ENCODE measurements at places on chromosomes 13 and 19.

GRCh38 chr13:20258963-20259288 lies 26.8 kb upstream of the GJB6 start:
- DNase-seq: no peak

- DNase-seq: no peak
Observed at GRCh38 chr19:35135389-35135909, 590 bp upstream of the LGI4 start.

GRCh38 chr19:33329060-33329459 lies 26.7 kb upstream of the CEBPA start:
- DNase-seq: no peak

DNA sequence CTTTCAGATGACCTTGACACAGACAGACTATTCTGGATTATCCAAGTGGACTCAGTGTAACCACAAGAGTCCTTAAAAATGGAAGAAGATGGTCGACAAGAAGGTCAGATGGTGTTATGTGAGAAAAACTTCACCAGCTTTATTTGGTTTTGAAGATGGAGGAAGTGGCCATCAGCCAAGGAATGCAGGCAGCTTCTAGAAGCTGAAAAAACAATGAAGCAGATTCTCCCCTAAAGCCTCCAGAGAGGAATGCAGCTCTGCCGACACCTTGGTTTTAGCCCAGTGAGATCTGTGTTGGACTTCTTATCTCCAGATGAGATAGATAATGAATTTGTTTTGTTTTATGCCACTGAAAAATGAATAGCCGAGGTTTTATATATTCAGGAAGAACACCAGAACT lies 501.5 kb downstream of the DCT start:
- no peak for DNase-seq

DNA sequence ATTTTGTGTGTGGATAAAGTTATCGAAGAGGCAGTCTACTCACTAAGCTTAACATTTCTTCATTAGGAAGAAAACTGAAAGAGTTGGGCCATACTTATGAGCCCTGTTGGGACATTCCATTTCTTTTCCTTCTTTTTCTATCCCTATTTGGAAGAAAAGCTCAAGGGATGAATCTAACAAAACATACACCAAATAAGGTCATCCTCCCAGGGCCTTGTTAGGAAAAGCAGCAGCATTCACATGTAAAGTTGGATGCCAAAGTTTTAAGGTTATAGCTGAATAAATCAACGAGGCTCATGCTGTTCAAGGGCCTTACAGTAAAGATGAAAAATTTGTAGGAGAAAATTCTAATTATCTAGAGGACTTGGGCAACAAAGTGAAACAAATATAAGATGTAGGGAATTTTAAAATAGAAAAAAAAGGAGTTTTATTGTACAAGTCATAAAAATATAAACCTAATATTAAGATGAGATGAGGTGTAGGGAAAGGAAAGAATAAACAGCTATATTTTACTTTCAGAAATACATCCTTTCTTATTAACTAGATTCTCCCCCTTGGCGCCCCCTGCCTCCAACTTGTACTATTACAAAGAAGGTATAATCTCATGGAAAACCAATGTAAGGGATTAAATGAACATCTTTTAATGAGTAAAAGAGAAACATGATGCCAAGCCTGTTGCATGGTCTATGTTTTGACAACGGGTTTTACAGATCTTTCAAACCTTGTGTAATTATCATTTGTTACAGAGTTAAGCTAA lies 160.4 kb downstream of the PCDH20 start:
- DNase-seq: no peak

DNA sequence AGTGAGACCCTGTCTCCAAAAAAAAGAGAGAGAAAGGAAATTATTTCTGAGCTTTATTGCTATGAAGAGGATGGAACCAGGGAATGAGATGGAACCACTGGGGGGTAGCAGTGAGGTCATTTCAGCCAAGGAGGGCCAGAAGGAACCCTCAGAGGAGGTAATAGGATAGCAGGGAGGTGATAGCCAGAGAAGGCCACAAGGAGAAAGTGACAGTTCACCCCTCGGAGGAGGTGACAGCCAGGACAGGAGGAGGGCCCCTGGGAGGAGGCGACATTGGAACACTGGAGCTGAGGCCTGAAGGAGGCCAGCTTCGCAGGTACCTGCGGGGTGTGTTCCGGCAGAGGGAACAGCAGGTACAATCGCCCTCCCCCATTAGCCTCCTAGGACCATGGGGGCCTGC lies 675 bp upstream of the PGPEP1 start:
- DNase-seq: no peak

DNA sequence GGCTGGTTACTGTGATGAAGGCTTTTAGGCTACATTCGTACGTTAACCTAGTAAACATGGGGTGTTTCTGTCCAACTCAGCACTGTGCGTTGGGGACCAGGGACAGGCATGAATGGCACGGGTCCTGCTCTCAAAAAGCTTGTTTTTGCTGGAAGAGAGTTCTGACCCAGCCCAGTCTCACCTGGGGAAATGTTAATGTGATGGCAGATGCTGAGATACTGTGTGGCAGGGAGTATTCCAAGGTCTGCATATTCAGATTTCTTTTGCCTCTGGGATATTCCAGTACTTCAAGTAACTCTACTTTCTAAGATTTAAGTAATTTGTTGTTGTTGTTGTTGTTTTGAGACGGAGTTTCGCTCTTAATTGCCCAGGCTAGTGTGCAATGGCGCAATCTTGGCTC lies 13.7 kb downstream of the CUL4A start:
- no peak for DNase-seq

DNA sequence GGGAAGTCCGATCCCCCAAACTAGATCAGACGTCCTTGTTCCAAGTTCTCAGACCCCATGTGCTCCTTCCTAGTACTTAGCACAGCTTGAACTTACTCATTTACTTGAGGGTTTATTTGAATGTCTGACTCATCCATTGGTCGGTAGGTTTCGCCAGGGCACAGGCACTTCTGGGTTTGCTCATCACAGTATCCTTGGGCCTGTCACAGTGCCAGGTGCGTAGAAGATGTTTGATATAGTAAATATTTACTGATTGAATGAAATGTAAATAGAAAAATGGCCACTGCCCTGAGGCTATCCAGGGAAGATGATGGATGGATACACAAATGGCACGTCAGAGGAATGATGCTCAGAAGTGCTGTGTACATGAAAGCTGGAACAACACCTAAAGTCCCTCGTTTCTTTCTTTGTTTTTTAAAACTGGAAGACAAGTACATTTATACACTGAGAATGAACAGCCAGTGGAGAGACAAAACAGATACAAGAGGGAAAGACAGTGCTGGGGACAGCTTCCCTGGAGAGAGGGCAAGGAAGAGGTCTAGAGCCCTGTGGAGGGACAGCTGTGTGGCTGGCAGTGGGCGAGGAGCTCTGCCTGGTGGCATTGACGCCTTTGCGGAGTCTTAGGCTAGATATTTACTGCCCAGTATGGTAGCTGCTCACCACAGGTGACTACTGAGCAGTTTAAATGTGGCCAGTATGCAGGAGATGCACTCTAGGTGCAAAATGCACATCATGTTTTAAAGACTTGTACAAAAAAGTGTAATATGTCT lies 31.2 kb upstream of the KL start:
- no peak for DNase-seq

- no peak for DNase-seq
Observed at GRCh38 chr13:33450956-33451709, 165.6 kb upstream of the STARD13 start.

- no peak for DNase-seq
Observed at GRCh38 chr13:64749301-64749700, 2480.8 kb downstream of the PCDH9 start.

GRCh38 chr19:18595475-18595874 lies 6.9 kb downstream of the REX1BD start:
- DNase-seq: no peak

- DNase-seq: no peak
Observed at GRCh38 chr13:43988302-43988701, 108.6 kb downstream of the LACC1 start.

DNA sequence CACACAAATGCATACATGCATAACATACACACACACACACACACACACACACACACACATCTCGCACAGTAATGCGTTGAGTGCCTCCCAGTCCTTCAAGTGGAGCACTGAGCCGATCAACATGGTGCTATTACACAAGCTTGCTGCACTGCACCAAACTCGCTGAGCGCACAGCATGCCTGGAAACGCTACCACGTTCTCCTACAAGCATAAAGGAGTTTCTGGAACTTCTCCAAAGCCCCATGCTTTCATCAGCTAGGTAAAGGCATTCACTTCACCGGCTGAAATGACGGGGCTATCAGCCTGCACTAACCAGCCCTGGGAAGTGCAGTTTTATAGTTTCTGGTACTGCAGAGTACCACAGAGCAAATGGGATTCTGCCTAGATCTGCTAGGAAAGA lies 92.7 kb downstream of the FGF14 start:
- DNase-seq: no peak

GRCh38 chr13:30802953-30803478 lies 67.7 kb downstream of the ALOX5AP start:
- no peak for DNase-seq

DNA sequence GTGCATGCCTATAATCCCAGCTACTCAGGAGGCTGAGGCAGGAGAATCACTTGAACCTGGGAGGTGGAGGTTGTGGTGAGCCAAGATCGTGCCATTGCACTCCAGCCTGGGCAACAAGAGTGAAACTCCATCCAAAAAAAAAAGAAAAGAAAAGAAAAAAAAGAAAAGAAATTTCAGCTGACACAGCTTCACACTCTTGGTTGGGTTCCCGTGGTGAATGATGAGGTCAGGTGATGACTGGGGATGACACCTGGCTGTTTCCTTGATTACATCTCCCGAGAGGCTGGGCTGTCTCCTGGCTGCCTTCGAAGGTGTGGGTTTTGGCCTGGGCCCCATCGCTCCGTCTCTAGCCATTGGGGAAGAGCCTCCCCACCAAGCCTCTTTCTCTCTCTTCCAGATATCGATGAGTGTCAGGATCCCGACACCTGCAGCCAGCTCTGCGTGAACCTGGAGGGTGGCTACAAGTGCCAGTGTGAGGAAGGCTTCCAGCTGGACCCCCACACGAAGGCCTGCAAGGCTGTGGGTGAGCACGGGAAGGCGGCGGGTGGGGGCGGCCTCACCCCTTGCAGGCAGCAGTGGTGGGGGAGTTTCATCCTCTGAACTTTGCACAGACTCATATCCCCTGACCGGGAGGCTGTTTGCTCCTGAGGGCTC lies 22.0 kb downstream of the LDLR start:
- no peak for DNase-seq

DNA sequence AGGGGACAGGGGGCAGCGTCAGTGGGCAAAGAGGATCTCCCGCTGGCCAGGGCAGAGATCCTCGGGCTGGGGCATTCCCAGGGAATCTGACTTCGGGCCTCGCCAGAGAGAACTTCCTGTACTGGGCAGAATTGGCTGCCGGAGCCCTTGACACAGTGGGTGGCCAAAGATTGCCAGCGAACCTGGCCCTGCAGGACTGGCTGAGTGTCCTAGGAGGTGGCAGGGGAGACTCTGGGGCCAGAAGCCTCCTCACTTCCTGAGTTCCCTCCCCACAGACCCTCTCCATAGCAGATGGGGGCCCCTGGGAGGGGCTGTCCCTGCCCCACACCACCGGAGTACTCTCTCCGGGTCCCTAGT lies 19.3 kb downstream of the DPP9 start:
- no peak for DNase-seq

DNA sequence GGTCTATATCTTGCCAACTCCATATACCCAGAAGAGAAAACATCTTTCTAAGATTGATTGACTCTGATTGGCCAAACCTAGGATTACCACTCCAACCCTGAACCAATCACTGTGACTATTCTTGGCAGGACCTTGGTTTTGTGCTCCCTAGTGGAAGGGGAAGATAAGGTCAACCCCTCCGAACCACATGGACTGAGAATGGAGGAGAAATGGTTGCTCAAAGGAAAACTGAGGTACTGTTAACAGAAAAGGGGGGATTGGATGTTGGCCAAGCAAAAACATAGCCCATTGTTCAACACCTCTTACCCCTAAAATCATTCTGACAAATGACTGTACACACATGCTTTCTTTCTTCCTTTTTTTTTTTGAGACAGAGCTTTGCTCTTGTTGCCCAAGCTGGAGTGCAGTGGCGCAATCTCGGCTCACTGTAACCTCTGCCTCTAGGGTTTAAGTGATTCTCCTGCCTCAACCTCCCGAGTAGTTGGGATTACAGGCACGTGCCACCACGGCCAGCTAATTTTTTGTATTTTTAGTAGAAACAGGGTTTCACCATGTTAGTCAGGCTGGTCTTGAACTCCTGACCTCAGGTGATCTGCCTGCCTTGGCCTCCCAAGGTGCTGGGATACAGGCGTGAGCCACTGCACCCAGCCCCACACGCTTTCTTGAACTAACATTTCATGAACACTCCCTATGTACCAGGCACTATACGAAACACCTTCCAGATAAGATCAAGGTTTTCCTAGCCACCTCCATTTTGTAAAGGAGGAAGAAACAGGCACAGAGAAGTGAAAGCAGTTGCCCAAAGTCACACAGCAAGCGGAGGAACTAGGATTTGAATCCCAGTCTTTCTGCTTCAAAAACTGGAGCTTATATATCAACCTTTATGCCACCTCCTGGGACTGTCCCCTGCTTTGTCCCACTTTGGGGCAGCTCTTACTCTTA lies 6.5 kb downstream of the MEIOSIN start:
- no peak for DNase-seq

- DNase-seq: no peak
Observed at GRCh38 chr19:39497996-39498797, 550 bp upstream of the DLL3 start.

DNA sequence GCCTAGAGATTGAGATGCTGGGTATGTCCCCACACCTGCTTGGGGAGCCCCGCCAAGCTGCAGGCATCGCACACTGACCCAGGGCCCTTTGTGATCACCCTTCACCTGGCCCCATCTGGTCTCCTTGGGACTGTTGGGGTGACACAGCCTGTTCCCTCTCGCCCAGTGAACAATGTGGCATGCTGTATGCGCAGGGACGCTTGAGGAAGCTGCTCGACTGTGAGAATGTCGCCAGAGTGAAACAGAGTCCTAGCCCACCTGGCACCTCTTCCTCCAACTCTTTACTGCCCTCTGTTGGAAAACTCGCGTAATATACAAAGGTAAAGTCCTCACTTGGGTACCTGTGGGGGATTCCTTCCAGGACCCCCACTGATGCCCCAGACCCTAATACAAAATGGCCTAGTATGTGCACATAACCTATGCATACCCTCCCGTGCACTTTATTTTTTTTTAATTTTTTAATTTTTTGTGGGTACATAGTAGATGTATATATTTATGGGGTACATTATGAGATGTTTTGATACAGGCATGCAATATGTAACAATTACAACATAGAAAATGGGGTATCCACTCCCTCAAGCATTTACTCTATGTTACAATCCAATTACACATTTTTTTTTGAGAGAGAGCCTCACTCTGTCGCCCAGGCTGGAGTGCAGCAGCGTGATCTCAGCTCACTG lies 9.0 kb downstream of the BLOC1S3 start:
- no peak for DNase-seq

All from retinal pigment epithelial cell (primary cell).